Sigmoid colon (tissue), 7 donors: ENCODE measurements at places on chromosomes 4 and X. TPM values are rescaled to one million over a fixed set of nuclear protein-coding genes. Genes with fewer than 3 reads are reported as not detected.

- no peaks in the 10 kb centered on the region for H3K4me1 ChIP-seq
- H3K4me3 ChIP-seq: no peak overlapping the region
- H3K27ac ChIP-seq: peak overlapping the region; percentile 38
- no peaks in the 10 kb centered on the region for H3K27me3 ChIP-seq
- no peaks in the 10 kb centered on the region for H3K36me3 ChIP-seq
Measured at GRCh38 chr4:2977211-2978088, 14.1 kb downstream of the GRK4 start.

- DNase-seq: no peak
- no peaks in the 10 kb centered on the region for H3K27me3 ChIP-seq
- H3K4me3 ChIP-seq: no peak overlapping the region
- no peaks in the 10 kb centered on the region for H3K4me1 ChIP-seq
- no peaks in the 10 kb centered on the region for H3K36me3 ChIP-seq
Measured at GRCh38 chr4:144338834-144339233, 198.3 kb upstream of the GYPA start.

DNA sequence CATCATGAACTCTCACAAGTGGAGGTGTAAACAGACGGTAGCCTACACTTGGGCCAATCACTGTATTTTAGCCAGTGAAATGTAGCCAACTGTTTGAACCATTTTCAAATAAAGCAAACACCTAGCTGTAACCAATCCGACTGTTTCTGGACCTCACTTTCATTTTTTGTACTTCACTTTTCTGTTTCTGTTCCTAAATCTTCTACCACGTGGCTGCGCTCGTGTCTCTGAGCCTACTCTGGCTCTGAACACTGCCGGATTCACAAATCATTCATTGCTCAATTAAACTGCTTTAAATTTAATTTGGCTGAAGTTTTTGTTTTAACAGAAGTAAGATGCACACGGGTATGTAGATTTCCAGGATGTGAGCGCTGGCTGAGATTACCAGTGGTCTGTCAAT lies 319.1 kb downstream of the RAPGEF2 start:
- DNase-seq: no peak
- H3K4me3 ChIP-seq: no peak overlapping the region
- H3K27ac ChIP-seq: no peak overlapping the region
- H3K36me3 ChIP-seq: no peaks in the 10 kb centered on the region
- no peaks in the 10 kb centered on the region for H3K27me3 ChIP-seq

GRCh38 chr4:114417214-114417613 lies 181.4 kb upstream of the UGT8 start:
- H3K4me3 ChIP-seq: no peak overlapping the region
- no peak for DNase-seq
- H3K27ac ChIP-seq: no peak overlapping the region

- DNase-seq: no peak
- no peak overlapping the region for H3K27ac ChIP-seq
- H3K4me3 ChIP-seq: no peak overlapping the region
- H3K36me3 ChIP-seq: no peaks in the 10 kb centered on the region
Measured at GRCh38 chr4:76515975-76516843, 81.2 kb downstream of the SHROOM3 start.

Gene RHOXF2
- not detected for total RNA-seq

GRCh38 chr4:15395311-15395710 lies 32.5 kb upstream of the C1QTNF7 start:
- no peaks in the 10 kb centered on the region for H3K36me3 ChIP-seq
- no peak for DNase-seq
- H3K4me1 ChIP-seq: no peaks in the 10 kb centered on the region
- H3K27me3 ChIP-seq: no peaks in the 10 kb centered on the region
- no peak overlapping the region for H3K4me3 ChIP-seq

Gene ATP2B3
- 0.95 TPM for total RNA-seq

DNA sequence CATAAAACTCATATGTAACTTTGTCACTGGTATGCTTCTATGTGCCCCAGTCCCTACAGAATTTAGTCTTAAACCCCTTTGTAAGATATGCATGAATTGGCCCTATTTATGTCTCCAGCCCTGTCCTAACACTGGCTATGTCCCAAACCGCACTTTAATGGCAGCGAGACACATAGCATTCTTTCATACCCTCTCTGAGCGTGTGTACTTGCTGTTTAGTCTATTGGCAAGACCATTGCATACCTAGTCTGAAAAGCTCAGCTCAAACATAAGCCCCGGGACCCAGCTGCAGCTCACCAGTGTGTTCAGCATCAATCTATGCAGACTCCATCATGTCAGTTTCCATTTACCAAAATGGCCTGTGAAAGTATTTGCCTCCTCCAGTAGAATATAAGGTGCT lies 1018.4 kb upstream of the TENM3 start:
- no peaks in the 10 kb centered on the region for H3K36me3 ChIP-seq
- no peaks in the 10 kb centered on the region for H3K27me3 ChIP-seq
- H3K4me3 ChIP-seq: no peak overlapping the region
- H3K27ac ChIP-seq: no peak overlapping the region
- no peak for DNase-seq

DNA sequence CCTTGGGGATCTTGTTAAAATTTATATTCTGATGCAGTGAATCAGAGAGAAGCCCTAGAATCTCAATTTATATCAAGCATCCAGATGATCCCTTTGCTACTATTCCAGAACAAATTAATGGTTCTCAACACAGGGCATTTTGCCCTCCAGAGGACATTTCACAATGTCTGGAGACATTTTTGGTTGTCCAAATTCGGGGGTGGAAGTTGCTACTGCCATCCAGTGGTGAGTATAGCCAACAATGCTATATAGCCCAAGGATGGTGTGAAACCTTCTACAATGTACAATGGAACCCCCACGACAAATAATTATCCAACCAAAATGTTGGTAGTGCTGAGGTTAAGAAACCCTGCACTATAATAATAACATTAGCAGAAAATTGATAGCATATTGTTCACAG lies 2440.0 kb downstream of the PCDH7 start:
- H3K27ac ChIP-seq: no peak overlapping the region
- H3K27me3 ChIP-seq: no peaks in the 10 kb centered on the region
- H3K4me1 ChIP-seq: no peaks in the 10 kb centered on the region
- H3K4me3 ChIP-seq: no peak overlapping the region
- no peak for DNase-seq
- no peaks in the 10 kb centered on the region for H3K36me3 ChIP-seq

Gene PTCHD1
- total RNA-seq: 19.6 TPM

DNA sequence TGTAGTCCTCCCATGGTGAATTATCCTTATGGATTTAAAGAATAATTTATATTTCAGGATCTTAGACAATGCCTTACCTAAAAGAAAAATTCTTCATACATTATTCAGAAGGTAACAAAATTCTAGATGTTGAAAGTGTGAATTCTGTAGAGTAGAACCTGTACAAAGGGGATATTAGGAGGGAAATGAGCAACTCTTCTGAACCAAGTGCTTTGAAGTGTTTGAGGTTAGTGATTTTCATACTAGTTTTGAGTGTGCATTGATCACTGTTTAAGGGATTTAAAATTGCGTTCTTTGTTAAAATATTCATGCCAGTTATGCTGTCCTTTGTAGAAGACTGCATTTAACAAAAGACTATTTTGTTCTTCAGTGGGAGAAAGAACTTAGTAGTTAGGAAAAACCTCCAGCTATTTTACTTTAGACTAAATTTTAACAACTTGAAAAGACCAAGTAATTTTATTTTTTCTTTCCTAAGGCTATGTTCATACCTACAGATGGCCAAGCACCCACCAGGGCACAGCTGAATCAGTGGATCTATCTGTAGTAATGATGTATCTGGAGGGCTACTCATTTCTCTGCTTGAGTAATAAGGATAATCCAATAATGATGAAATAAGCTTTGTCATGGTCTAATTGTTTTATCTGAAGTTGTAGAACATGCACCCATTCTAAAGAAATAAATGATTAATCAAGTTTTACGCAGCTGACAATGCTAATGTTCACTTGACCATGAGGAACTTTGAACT lies 134.3 kb upstream of the RPS6KA6 start:
- no peak overlapping the region for H3K27ac ChIP-seq
- no peaks in the 10 kb centered on the region for H3K27me3 ChIP-seq
- no peak for DNase-seq
- H3K36me3 ChIP-seq: no peaks in the 10 kb centered on the region
- no peaks in the 10 kb centered on the region for H3K4me1 ChIP-seq

- no peaks in the 10 kb centered on the region for H3K36me3 ChIP-seq
- H3K4me1 ChIP-seq: no peaks in the 10 kb centered on the region
- H3K27ac ChIP-seq: no peak overlapping the region
Measured at GRCh38 chrX:68703846-68704245, 56.4 kb downstream of the STARD8 start.

Gene SCRG1
- total RNA-seq: 2.6 TPM

DNA sequence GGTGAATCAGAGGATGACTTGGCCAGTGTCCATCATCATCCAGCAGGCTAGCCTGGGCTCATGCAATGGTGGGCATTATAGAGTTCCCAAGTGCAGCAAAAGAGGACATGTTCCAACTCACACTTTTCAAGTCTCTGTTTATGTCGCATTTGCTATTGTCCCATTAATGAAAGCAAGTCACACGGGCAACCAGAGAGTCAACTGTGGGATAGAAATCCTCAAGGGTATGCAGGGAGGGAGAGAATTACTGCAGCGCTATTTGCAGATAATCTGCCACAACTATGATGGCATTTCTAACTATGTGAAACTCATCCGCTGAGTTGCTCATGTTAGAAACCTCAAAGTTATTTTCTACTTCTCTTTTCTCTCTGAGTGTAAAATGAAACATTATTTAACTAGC lies 78.5 kb upstream of the TAB3 start:
- H3K4me1 ChIP-seq: no peaks in the 10 kb centered on the region
- H3K27ac ChIP-seq: no peak overlapping the region
- no peak overlapping the region for H3K4me3 ChIP-seq
- H3K27me3 ChIP-seq: no peaks in the 10 kb centered on the region
- no peak for DNase-seq
